SJCRH30 (cell line): ENCODE measurements at places on chromosomes 16 and 17.
A peak's percentile ranks its signal among the peaks of the same experiment; 100 is the strongest.

GRCh38 chr16:14473488-14473887, 156.6 kb downstream of the PARN start:
- DNase-seq, result no peak

DNA sequence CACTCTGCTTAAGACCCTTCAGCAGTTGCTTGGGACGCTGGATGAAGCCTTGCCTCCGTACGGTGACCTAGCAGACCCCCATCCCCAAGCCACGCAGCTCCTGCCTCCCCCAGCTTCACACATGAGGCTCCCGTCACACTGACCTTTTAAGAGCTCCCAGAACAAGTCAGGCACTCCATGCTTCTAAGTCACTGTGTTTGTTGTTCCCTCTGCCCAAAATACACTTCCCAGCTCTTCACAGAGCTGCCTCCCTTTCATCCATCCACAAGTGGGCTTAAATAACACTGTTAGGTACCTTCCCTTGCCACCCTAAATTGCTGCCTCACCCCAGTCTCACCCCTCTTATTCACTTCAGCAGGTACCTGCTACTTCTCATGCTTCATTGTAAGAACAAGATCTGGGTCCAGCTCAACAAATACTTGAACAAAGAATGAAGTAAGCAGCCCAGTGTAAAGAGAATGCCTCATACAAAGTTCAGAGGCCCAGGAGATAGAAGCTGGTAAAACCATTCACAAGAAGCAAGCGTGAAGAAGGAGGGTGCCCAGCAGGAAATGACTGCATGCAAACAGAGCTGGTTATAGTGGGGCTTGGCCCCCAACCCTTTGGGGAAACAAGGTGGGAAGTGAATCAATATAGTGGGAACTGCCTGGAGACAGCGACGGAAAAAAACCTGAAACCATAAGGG, 5.8 kb downstream of the ZC3H7A start:
- DNase-seq, result no peak

DNA sequence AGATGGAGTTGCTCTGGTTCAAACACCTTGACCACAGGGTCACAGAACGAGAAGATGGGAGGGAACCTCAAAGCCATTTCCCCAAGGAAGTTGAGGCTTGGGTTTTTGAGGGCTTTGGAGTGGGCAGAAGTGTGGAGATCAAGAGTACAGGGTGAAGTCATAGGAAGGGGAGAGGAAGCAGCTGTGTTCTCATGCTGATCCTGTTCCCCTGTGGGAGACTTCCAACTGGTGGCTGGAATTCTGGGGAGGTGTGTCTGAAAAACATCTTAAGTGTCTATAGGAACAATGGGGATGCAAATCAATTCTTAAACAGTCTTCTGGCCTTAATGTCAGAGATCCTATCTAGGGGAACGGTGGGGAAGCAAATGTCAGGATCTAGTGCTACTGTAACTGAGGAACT, 38.8 kb upstream of the HSBP1 start:
- peak; percentile 5 for DNase-seq

- DNase-seq, result no peak
These were observed 202.8 kb upstream of the WSB1 start for GRCh38 chr17:27091043-27091497.

DNA sequence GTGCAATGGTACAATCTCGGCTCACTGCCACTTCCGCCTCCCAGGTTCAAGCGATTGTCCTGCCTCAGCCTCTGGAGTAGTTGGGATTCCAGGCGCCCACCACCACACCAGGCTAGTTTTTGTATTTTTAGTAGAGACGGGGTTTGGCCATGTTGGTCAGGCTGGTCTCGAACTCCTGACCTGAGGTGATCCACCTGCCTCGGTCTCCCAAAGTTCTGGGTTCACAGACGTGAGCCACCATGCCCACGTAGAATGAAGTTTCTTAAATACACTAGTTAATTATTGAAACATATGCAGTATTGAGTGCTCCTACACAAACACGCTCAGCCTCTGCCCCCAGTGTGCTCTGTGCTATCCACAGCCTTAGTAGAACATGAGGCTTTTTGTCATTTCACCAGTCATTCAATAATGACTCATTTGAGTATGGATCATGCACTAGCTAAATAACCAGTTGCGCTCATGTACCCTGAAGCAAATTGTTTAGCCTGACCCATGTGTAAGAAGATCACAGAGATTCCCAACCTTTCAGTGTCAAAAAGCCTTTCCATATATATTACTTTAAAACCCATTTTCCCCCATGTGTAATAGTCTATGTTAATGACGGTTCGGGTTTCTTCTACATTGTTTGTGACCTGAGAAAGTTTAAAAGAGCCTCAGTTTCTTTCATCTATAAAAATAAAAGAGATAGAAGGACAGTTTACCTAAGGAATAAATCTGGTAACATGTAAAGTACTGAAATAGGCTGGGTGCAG, 49.7 kb downstream of the TUBD1 start:
- DNase-seq, result no peak

- DNase-seq, result no peak
These were observed 488.2 kb downstream of the RBFOX1 start for GRCh38 chr16:7820816-7821215.

DNA sequence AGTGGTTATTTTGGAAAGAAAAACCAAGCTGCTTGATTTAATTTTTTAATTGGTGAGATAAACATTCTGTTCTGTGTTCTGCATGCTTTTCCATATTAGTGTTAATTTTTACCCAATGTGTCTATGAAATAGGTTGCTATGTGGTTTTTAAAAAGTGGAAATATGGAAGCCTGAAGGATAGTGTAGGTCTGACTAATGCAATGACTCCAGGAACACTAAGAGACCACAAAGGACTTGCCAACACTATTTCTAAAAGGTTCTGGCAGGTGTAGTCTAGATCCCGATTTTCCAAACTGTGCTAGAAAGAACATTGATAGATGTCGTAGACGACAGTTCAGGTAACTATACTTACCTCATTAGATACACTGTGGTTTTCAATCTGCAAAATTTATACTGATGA, 877.4 kb upstream of the GOT2 start:
- no peak for DNase-seq
